ENCODE measurements at places on chromosomes 11 and 22.

GRCh38 chr11:119445379-119445778, 22.4 kb upstream of the THY1 start:
- DNase-seq: no peak

DNA sequence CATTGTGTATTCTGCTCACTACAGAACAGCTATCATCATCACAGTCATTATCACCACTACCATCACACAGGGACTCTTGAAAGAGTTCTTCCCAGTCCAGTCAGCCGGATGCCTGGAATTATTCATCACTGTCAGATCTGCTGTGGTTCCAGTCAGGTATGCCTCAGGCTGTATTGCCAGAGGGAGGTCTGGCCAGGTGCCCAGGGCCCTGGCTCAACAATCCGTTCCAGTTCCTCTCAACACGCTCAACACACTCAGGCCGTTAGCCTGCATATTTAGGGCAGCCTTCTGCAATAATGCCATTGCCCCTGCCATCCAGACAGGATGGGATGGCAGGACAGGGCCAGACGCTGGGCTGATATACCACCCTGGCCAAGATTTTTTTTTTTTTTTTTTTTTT, 28.6 kb upstream of the RASL10A start:
- DNase-seq: peak; percentile 59

DNA sequence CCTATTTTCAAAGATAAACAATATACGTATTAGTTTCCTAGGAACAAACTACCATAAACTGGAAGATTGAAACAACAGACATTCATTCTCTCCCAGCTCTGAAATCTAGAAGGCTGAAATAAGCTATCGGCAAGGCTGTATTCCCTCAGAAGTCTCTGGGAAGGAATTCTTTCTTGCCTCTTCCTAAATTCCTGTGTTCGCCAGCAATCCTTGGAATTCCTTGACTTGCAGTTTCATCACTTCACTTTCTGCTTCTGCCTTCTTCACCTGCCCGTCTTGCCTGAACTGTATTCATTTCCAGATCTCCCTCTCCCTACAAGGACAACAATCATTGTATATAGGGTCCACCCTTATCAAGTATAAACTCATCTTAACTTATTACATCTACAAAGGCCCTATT, 17.7 kb upstream of the PRDM10 start:
- no peak for DNase-seq

DNA sequence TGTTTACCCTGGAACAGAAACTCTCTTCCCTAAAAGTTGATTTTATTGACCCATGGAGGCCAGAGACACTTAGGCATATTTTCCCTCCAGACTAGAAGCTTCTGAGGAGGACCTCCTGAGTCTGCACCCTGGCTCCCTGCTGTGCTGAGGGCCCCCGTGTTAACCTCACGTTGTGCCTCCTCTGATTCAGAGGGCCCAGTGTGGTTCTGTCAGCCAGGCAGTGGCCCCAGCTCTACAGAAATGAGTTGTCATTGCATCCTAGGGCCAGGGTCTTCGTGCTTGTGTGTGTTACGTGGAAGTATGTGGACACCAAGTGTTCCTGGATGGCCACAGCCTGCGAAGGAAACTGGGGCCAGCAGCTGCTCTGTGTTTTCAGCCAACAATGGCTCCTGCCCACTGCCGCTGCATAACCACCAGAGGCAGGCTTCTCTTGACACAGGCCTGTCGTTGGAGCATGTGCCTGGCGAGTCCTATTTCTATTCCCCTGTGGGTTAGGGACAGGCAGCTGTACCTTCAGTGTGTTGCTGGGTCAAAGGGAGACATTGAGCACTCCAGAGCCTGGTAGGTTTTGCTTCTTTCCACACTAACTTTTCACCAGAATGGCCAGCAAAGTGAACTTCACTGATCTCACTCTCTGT, 44.5 kb downstream of the MED15 start:
- no peak for DNase-seq

DNA sequence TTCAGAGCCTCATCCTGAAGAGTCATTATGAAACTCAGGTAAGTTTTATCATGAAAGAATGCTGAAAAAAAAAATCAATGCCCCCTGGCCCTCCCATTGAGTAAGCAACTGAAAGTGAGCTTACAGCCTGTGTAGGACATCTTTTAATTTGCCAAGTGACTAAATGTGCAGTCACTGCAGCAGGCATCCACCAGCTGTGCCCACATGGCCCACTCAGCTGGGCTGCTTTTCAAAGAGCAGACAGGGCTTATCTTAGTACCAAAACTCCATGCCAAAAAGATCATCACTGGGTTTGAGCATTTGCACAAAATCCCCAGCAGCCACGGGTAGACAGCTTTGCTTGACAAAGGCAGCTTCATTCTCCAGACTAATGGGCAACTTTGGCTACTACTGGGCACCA, 709.7 kb downstream of the NTM start:
- no peak for DNase-seq

- no peak for DNase-seq
These were observed 4.2 kb downstream of the PHLDA2 start for GRCh38 chr11:2924821-2925675.

- DNase-seq: no peak
These were observed 34.8 kb downstream of the JHY start for GRCh38 chr11:122917311-122917710.

DNA sequence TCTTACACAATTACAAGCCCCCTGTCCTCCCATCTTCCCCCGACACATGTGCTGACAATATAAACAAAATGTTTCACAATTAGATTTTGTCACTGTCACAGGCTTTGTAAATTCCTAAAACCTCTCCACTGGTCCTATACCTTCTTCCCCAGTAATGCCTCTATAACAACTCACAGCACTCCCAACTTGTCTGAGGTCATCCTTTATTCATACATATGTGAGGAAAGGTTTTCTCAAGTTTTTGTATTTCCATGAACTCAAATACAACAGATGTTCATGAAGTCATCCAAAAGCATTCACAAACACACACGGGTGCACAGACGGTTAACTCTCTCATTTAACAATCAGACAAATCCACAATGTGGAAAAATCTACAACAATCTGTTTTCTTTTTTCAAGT, 1.9 kb downstream of the OR52H1 start:
- DNase-seq: no peak

Measured in thoracic aorta (tissue), 2 donors.